ENCODE measurements at places on chromosomes 12 and 14.

- no peak for DNase-seq
These were observed 12.1 kb downstream of the ETV6 start for GRCh38 chr12:11661491-11662089.

DNA sequence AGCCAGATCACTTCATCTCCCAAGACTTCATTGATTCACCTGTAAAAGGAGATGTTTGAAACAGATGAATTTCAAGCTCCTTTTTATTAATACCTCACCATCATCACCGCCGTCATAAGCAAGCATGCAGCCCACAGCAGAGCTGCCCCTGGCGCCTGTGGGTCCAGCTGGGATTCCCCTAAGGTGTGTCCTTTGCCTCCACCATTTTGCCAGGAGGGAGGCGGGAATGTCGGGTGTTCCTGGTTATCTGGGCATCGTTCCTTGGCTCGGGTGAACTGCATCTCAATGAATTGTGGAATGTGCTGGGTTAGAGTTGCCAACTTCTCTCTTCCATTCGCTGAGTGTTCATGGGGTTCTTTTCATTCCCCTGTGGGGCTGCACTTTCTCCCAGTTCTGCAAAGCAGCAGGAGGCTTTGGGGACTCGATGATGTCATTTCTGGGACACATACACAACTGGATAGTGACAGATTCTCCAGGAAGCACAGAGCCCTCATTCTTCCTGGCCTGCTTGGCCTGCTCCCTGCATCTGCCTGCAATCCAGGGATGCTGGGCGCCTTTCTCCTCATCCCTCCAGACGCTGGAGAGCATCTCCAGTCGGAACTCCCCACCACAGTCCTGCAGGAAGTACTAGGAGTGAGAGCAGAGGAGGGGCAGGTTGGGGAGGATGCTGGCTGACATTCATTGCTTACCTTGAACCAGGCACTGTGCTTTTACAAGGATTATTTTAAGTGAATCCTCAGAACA lies 10.1 kb downstream of the CCND2 start:
- no peak for DNase-seq

DNA sequence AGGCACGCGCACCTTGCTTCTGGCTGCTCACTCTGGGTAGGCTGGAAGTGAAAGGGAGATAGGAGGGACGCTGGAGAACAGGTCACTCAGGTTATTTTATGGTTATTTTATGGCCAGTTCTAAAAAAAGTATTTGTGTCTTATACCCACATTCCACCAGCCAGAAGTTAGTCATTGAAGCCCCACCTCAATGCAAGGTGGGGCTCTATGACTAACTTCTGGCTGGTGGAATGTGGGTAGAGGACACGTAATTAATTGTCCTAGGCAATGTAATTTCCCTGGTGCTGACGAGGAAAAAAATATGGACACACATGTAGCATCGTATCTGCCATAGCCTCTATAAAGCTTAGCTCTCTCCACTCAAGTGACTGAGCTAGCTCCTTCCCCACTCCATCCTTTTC lies 104.9 kb downstream of the PDZRN4 start:
- no peak for DNase-seq

GRCh38 chr14:66139432-66139831 lies 346.7 kb upstream of the CCDC196 start:
- no peak for DNase-seq

GRCh38 chr14:69328317-69328716 lies 68.4 kb downstream of the GALNT16 start:
- no peak for DNase-seq

- peak; percentile 56 for DNase-seq
These were observed 60.2 kb upstream of the RTRAF start for GRCh38 chr14:51929166-51929565.

- peak; percentile 25 for DNase-seq
These were observed 110.6 kb upstream of the PRMT8 start for GRCh38 chr12:3380200-3381043.
